ENCODE measurements at places on chromosomes 2 and 18.

- no peaks in the 10 kb centered on the region for H3K27me3 ChIP-seq
- no peak for DNase-seq
- no peak overlapping the region for H3K4me3 ChIP-seq
- H3K36me3 ChIP-seq = no peaks in the 10 kb centered on the region
Observed at GRCh38 chr2:38182492-38183003, 106.6 kb upstream of the CYP1B1 start.

GRCh38 chr2:86443631-86444350, 2.6 kb downstream of the KDM3A start:
- peak overlapping the region; percentile 80 for H3K4me3 ChIP-seq
- peaks cover 26% of the 10 kb centered on the region for H3K4me1 ChIP-seq
- H3K36me3 ChIP-seq = peaks cover 37% of the 10 kb centered on the region
- H3K27ac ChIP-seq = no peak overlapping the region
- no peak for DNase-seq

DNA sequence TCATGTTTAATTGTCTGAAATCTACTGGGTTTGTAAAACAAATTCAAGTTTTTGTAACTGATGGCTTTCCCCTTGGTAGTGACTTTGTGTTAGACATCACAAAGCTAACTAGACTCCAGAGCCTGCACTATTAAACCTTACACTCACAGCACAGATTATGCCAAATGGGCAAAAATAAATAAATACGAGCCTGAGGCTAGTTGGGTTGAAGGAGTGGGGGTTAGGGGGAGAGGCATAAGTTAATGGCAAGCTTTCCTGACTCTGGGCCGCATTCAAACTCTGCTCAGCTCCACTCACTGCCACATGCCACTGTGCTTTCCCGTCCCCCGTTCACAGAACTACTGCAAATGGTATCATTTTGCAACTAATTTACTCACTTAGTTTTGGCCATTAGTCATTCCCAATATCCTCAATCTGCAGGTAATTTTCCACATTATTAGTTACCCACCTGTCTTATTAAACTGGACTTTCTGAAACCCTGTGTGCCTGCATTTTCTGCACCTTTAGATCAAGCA, 1079.9 kb upstream of the PIK3C3 start:
- H3K27me3 ChIP-seq = no peaks in the 10 kb centered on the region
- DNase-seq = no peak
- H3K4me3 ChIP-seq = no peak overlapping the region
- H3K36me3 ChIP-seq = no peaks in the 10 kb centered on the region

- peak overlapping the region; percentile 96 for H3K4me3 ChIP-seq
- H3K27ac ChIP-seq = peak overlapping the region; percentile 92
- DNase-seq = peak; percentile 46
- peaks cover 4% of the 10 kb centered on the region for H3K36me3 ChIP-seq
Observed at GRCh38 chr2:170930131-170930990, 1.3 kb downstream of the GORASP2 start.

GRCh38 chr2:208820014-208820688, 413.6 kb downstream of the PTH2R start:
- H3K4me1 ChIP-seq = no peaks in the 10 kb centered on the region
- no peak overlapping the region for H3K27ac ChIP-seq
- H3K36me3 ChIP-seq = no peaks in the 10 kb centered on the region

- no peak for DNase-seq
- H3K36me3 ChIP-seq = no peaks in the 10 kb centered on the region
- no peaks in the 10 kb centered on the region for H3K4me1 ChIP-seq
- no peak overlapping the region for H3K4me3 ChIP-seq
- H3K27me3 ChIP-seq = no peaks in the 10 kb centered on the region
Observed at GRCh38 chr18:43774497-43774896, 497.2 kb upstream of the SYT4 start.

DNA sequence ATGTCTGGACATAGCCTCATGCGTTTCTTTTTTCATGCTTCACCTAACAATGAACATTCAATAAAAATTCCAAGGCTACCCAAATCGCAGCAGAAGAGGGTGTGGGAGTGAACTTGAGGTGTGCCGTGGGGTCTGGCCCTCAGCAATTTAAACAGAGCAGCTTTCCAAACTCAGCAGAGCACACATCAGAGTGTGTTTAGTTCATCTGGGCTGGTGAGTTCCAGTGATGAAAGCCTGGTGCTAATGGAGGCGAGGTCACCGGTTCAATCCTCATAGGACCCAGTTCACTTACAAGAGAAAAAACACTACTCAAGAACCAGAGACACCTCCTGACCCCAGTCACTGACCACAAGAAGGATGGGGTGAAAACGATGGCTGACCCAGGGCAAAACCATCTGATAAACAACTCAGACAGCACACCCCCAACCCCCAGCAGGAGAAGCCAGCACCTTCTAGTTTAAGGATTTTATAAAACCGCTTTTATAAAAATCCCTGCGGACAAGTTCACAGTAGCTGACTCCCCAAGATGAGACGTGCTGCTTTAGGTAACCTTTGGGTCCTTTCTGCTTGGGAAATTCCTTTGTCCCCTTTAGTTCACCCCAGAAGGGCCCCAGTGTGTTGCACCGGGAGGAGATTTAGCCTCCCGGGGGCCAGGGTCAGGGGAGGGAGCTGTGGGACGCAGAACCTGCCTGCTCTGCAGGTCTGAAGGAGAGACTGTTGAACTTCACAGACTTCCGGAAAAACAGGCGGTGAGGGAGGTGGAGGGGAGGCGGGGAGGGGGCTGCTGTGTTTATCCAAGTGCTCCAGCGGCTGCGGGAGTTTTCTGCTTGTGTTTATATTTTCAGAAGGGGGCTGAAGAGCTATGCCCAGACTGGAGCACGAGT, 152.7 kb upstream of the SOX11 start:
- DNase-seq = no peak
- peak overlapping the region; percentile 94 for H3K27ac ChIP-seq
- H3K27me3 ChIP-seq = no peaks in the 10 kb centered on the region
- H3K36me3 ChIP-seq = no peaks in the 10 kb centered on the region

GRCh38 chr2:240441326-240441992, 6.0 kb downstream of the GPC1 start:
- no peaks in the 10 kb centered on the region for H3K4me1 ChIP-seq
- no peak for DNase-seq
- no peak overlapping the region for H3K4me3 ChIP-seq
- H3K36me3 ChIP-seq = no peaks in the 10 kb centered on the region
- no peak overlapping the region for H3K27ac ChIP-seq
- no peaks in the 10 kb centered on the region for H3K27me3 ChIP-seq
